ENCODE measurements at places on chromosomes 6 and 20. TPM values are rescaled to one million over a fixed set of nuclear protein-coding genes. Genes with fewer than 3 reads are reported as not detected.

TP53INP2 gene
- total RNA-seq = 31.7 TPM

LRRC73 gene
- 0.24 TPM for total RNA-seq

VSX1 gene
- not detected for total RNA-seq

RIPOR2 gene
- 0.92 TPM for total RNA-seq

RBCK1 gene
- 84.1 TPM for total RNA-seq

SRSF12 gene
- total RNA-seq = 5.9 TPM

DAAM2 gene
- total RNA-seq = 137 TPM
